Naive thymus-derived CD8-positive, alpha-beta T cell (primary cell): ENCODE measurements at places on chromosomes 6 and 20.

- H3K36me3 ChIP-seq, result no peaks in the 10 kb centered on the region
- no peaks in the 10 kb centered on the region for H3K27me3 ChIP-seq
- no peak overlapping the region for H3K4me3 ChIP-seq
- peaks cover 13% of the 10 kb centered on the region for H3K4me1 ChIP-seq
- no peak for DNase-seq
Observed at GRCh38 chr20:62505337-62506045, 29.7 kb upstream of the GATA5 start.

DNA sequence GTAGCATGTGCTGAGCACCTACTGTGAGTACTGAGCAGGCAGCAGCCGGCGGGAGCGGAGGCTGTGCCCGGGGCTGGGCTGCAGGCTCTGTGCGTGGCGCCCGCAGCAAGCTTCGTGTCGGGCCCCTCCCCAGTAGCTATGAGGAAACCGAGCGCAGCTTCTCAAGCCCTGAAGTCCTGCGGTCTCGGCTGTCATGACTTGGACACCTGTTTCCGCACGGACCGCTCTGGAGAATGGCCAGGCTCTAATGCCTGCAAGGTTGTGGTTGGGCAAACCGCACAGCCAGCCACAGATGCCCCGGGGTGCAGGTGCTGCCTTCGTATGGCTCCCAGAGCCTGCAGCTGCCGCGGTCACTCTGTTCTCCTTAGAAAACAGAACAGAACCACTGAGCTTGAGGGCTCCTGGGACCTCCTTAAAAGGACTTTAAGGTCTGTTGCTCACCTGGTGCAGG lies 33.7 kb downstream of the PYGB start:
- H3K27ac ChIP-seq, result peak overlapping the region; percentile 28
- H3K4me3 ChIP-seq, result no peak overlapping the region
- H3K36me3 ChIP-seq, result peaks cover 68% of the 10 kb centered on the region

DNA sequence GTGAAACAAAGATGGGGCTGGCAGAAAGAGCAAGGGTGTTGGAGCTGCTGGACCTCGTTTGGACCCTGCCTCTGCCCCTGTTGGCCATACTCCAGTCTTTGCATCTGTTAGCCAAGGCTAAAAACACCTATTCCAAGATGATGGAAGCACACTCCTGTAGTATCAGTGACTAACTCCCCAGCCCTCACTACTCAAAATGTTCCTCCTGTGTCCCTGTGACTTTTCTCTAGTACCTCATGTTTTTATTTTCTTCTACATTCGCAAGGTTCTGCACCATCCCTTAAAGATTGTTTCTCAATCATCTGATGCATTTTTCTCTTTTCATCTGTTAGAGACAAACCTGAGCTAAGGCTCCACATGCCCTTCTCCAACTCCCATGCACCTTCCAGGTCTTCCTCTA lies 8.9 kb downstream of the PERP start:
- no peak overlapping the region for H3K4me3 ChIP-seq
- no peaks in the 10 kb centered on the region for H3K4me1 ChIP-seq
- H3K27me3 ChIP-seq, result peaks cover 16% of the 10 kb centered on the region
- no peak for DNase-seq

DNA sequence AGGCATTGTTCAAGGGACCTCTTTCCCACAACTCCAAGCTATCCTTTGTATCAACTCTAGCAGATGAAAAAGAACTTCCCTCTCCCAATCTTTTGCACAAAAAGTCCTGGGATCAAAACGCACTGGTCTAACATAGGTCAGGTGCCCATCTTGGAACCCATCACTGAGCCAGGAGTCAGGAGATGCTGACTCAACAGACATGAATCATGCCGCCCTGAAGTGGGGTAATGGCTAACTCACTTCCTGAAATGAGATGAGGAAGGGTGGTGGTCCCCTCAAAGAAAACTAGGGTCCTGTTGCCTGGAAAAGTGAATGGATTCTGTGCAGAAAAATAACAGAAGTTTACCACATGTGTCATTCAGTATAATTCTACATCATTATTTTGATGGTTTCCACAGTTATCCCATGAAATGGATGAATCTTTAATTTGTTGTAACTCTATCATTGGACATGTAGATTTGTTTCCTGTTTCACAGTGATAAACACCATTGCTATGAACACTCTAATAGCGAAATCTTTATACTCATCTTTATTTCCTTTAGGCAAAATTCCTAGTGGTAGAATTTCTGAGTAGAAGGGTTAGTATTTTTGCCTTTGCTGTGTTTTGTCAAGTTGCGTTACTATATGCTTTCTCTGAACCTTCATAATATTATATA lies 151.3 kb downstream of the SLC16A10 start:
- peaks cover 5% of the 10 kb centered on the region for H3K36me3 ChIP-seq
- no peak overlapping the region for H3K4me3 ChIP-seq
- H3K27ac ChIP-seq, result no peak overlapping the region

GRCh38 chr20:19901226-19901625 lies 115.9 kb upstream of the NAA20 start:
- no peak for DNase-seq
- no peak overlapping the region for H3K4me3 ChIP-seq
- no peaks in the 10 kb centered on the region for H3K4me1 ChIP-seq
- H3K36me3 ChIP-seq, result peaks cover 15% of the 10 kb centered on the region
- H3K27me3 ChIP-seq, result peaks cover 2% of the 10 kb centered on the region
- H3K27ac ChIP-seq, result no peak overlapping the region

DNA sequence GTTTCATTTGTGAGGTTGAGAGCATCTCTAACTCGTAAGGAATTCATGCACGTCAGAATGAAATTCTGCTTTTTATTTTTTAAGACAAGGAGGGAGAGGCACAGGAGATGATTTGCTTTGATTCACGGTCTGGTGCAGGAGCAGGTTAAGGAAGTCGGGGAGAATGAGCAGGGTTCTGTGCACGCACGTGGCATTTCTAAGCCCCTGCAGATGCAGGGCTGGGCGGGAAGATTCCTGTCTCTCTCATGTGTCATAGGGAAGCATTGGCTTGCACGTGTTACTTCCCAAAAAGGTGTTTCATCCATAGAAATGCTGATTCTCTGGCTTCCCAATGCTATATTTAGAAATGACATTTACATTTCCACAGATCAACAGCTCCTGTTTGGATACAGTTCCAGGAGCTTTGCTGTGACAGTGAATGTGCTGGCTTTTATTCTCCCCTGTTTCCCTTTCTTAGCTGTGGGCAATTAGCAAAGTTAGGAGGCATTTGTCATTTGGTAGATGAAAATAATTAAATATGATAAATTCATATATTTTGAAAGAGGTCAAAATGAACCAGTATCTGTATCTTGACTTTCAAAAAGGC lies 119.7 kb upstream of the ZFP64 start:
- no peak overlapping the region for H3K4me3 ChIP-seq
- H3K4me1 ChIP-seq, result peaks cover 34% of the 10 kb centered on the region
- no peak overlapping the region for H3K27ac ChIP-seq
- DNase-seq, result no peak
- no peaks in the 10 kb centered on the region for H3K27me3 ChIP-seq

- peaks cover 3% of the 10 kb centered on the region for H3K27me3 ChIP-seq
- H3K4me3 ChIP-seq, result no peak overlapping the region
- H3K27ac ChIP-seq, result no peak overlapping the region
- H3K4me1 ChIP-seq, result no peaks in the 10 kb centered on the region
Observed at GRCh38 chr6:106959985-106960384, 14.5 kb downstream of the CD24 start.

DNA sequence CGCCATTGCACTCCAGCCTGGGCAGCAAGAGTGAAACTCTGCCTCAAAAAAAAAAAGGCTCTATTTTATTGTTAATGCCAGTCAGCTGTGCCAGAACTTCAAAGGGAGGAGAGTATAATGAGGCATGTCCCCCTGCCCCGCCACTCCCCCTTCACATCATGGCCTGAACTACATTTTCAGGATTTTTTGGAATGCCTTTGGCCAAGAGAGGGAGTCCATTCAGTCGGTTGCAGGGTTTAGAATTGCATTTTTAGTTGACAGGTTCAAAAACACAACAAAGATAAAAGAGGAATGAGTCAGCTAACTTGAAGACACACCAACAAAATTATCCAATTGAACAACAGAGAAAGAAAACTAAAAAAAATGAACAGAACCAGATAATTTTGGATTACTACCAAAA lies 59.1 kb downstream of the CEP43 start:
- no peaks in the 10 kb centered on the region for H3K36me3 ChIP-seq
- DNase-seq, result no peak
- no peak overlapping the region for H3K27ac ChIP-seq
- no peaks in the 10 kb centered on the region for H3K27me3 ChIP-seq
- H3K4me1 ChIP-seq, result peaks cover 7% of the 10 kb centered on the region
- H3K4me3 ChIP-seq, result no peak overlapping the region

- no peaks in the 10 kb centered on the region for H3K36me3 ChIP-seq
- no peak overlapping the region for H3K4me3 ChIP-seq
- H3K27ac ChIP-seq, result peak overlapping the region; percentile 83
- DNase-seq, result no peak
Observed at GRCh38 chr20:41179961-41180360, 42.6 kb downstream of the PLCG1 start.

GRCh38 chr6:80403365-80403764 lies 296.9 kb downstream of the BCKDHB start:
- DNase-seq, result no peak
- H3K4me3 ChIP-seq, result no peak overlapping the region
- no peaks in the 10 kb centered on the region for H3K27me3 ChIP-seq
- no peak overlapping the region for H3K27ac ChIP-seq

DNA sequence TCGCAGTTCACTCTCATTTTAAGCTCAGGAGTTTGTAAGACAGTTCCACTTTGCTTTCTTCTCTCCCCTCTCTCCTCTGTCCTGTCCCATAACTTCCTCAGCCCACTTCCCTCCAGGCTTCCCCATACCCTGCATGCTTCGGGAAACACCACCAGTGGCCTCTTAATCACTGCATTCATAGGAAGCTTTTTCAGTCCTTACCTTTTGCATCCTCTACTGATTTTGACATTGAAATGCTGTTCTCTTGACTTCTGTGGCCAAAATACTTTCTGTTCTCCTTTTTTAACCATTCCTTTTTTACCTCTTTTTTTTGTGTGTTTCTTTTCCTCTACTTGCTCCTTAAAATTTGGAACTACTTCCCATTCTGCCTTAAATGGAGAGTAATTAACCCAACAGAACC lies 69.7 kb downstream of the HIVEP1 start:
- peaks cover 18% of the 10 kb centered on the region for H3K36me3 ChIP-seq
- DNase-seq, result no peak
- H3K4me3 ChIP-seq, result no peak overlapping the region
- peaks cover 56% of the 10 kb centered on the region for H3K4me1 ChIP-seq
- no peak overlapping the region for H3K27ac ChIP-seq

GRCh38 chr6:111941686-111942330 lies 68.6 kb upstream of the FYN start:
- DNase-seq, result no peak
- no peaks in the 10 kb centered on the region for H3K27me3 ChIP-seq
- H3K4me3 ChIP-seq, result no peak overlapping the region
- H3K36me3 ChIP-seq, result peaks cover 4% of the 10 kb centered on the region
- H3K4me1 ChIP-seq, result no peaks in the 10 kb centered on the region

GRCh38 chr6:42896178-42896719 lies 16.8 kb downstream of the RPL7L1 start:
- no peak overlapping the region for H3K4me3 ChIP-seq
- no peaks in the 10 kb centered on the region for H3K27me3 ChIP-seq
- H3K4me1 ChIP-seq, result peaks cover 6% of the 10 kb centered on the region
- H3K27ac ChIP-seq, result no peak overlapping the region

DNA sequence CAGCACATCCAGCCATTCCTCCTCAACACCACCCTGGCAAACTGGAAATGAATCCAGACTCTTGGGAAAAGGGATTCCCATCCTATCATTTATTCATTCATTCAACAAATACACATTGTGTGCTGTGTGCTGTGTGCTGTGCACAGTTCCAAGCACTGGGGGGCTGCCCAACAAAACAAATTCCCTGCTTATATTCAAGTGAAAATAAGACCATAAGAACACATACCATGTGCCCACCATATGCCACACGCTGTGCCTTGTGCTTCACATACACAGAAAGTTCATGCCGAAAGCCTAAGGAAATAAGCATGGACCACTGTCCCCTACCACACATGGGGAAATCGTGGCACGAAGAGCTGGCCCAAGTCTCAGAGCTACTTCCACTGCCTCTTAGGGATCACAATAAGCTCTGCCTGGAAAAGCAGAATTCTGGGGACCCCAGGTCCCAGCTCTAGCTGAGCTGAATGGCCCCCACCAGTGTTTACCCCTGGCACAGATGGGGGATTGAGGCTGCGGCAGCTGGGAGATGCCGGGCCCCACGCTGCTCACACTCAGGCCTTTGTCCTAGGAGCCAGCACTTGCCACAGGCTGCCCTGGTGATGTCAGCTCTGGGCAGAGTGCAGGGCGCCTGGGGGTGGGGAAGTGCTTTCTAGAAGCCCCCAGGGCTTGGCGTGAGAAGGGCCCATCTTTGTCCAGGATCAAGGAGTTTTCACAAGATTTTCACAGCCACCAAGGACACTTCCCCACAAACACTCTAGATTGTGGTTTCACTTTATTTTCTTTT lies 99.6 kb downstream of the PREX1 start:
- no peak overlapping the region for H3K4me3 ChIP-seq
- H3K36me3 ChIP-seq, result peaks cover 75% of the 10 kb centered on the region
- no peaks in the 10 kb centered on the region for H3K27me3 ChIP-seq
- DNase-seq, result no peak
- peaks cover 68% of the 10 kb centered on the region for H3K4me1 ChIP-seq
- H3K27ac ChIP-seq, result peak overlapping the region; percentile 73

- no peak overlapping the region for H3K4me3 ChIP-seq
- H3K4me1 ChIP-seq, result no peaks in the 10 kb centered on the region
- H3K36me3 ChIP-seq, result peaks cover 8% of the 10 kb centered on the region
- DNase-seq, result no peak
Observed at GRCh38 chr20:13816757-13817156, 31.9 kb downstream of the NDUFAF5 start.

GRCh38 chr6:34729631-34730470 lies 27.5 kb upstream of the SNRPC start:
- no peak overlapping the region for H3K4me3 ChIP-seq
- H3K27me3 ChIP-seq, result no peaks in the 10 kb centered on the region
- H3K36me3 ChIP-seq, result no peaks in the 10 kb centered on the region
- DNase-seq, result no peak
- no peaks in the 10 kb centered on the region for H3K4me1 ChIP-seq
- no peak overlapping the region for H3K27ac ChIP-seq

GRCh38 chr20:43975096-43975768 lies 60.6 kb downstream of the TOX2 start:
- H3K27me3 ChIP-seq, result peaks cover 9% of the 10 kb centered on the region
- H3K36me3 ChIP-seq, result no peaks in the 10 kb centered on the region
- no peak overlapping the region for H3K27ac ChIP-seq
- no peaks in the 10 kb centered on the region for H3K4me1 ChIP-seq

DNA sequence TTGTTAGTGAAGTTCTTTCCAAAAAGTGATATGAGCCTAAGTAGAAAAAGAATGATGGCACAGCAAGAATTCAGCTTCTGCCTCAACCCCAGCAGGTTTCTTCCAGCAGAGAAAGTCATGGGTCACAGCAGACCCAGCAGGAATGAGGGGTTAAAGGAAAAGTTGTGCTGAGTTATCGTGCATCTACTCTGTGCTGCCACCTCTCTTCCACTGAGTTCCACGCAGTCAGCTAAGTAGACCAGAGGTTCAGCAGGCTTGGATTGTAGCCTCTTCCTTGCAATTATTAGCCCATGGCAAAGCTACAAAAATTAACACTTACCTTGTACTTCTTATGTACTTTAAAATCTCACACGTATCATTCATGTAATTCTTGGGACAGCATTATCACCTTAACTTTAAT lies 510.8 kb downstream of the PTPRT start:
- no peaks in the 10 kb centered on the region for H3K27me3 ChIP-seq
- H3K27ac ChIP-seq, result no peak overlapping the region
- no peaks in the 10 kb centered on the region for H3K4me1 ChIP-seq
- no peak for DNase-seq
